ENCODE measurements at places on chromosomes 1 and 21.

GRCh38 chr1:171173069-171173468 lies 12.0 kb upstream of the FMO2 start:
- no peak for DNase-seq

- no peak for DNase-seq
These were observed 65.7 kb upstream of the CNTN2 start for GRCh38 chr1:204977318-204977717.

DNA sequence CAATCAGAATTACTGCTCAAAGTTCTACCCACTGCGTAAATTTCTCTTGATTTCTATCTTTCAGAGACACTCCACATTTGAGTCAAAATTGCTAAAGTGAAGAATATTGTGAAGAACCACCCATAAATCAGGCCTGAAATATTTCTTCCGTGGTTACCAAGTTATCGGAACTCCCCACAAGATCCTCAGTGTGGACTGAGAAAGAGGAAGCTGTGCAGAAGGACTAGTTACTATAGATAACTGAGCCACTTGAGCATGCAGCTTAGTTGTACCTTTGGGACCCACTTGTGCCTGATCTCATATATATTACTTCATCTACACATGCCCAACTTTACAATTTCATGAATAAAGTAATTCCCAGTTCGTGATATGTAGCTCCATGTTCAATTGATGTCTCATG lies 18.4 kb downstream of the RWDD3 start:
- DNase-seq, result no peak

GRCh38 chr1:26597629-26598039 lies 68.1 kb downstream of the RPS6KA1 start:
- DNase-seq, result no peak

DNA sequence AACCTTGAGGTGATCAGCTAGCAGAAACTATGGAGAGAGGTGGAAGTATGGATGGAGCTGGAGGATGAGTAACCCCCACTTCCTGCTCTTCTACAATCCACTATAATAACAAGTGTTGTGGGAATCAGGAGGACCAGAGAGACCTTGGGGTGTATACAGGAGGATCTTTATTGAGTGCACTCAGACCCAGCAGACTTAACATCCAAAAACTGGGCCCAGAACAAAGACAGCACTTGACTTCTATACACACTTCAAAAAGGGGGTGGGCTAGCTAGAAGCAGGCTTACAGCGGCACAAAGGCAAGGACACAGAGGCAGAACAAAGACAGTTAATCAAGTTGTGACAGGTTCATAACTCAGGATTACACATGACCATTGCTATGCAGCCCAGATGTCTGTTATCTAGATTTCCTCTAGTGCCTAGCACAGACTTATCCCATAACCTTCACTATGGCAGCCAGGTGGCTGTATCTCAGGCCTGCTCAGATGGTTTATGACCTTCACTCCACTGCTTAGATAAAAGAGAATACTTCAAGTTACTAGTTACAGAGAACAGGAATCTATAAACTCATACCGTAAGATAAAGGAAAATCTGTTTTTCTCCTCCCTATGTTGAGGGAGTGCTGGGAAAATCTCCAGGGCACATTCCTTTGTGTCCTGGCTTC lies 36.1 kb upstream of the PADI2 start:
- no peak for DNase-seq

- no peak for DNase-seq
These were observed 865 bp upstream of the PTPN22 start for GRCh38 chr1:113872219-113872935.

DNA sequence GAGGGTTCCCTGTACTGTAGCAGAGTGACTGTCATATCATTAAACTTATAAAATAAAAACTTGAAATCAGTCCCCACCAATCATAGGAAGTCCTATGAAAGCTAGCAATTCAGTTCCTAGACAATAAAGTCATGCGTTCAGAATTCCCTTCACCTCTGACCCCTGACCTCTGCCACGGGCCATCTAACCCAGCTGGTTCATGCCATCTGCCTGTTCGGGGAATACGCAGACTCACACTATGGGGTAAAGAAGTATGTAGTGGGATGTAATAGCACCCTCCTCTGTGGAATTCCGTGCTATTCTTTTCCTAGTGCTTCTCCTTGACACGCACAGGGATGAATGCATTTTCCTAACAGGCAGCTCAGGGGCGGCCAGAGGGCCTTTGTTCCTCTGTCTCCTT lies 2.1 kb downstream of the GSTM4 start:
- no peak for DNase-seq

GRCh38 chr1:94865360-94865759 lies 45.2 kb downstream of the SLC44A3 start:
- DNase-seq, result no peak

- DNase-seq, result no peak
These were observed 26.6 kb downstream of the SMAP2 start for GRCh38 chr1:40399984-40400704.

DNA sequence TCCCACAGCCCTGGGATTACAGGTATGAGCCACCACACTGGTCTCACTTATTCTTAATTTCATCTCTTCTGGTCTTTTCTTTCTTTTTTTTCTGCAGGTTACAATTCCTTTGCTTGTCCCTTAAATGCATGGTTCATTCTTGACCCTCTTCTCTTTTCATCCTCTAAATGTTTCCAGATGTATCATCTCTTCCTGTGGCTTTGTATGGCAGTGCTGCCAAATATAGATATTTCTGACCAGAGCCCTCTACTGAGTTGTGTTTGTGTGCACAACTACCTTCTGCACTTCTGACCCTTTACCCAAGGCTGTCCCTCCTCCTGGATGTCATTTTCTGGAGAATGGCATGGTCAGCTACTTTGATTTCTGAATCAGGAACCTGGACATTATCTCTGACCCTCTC lies 32.5 kb downstream of the OLFML3 start:
- DNase-seq, result no peak

- DNase-seq, result no peak
These were observed 248.8 kb downstream of the CTH start for GRCh38 chr1:70659891-70660290.

- no peak for DNase-seq
These were observed 35.4 kb downstream of the IGSF21 start for GRCh38 chr1:18142969-18143368.
